ENCODE measurements at places on chromosomes 3 and 15.

DNA sequence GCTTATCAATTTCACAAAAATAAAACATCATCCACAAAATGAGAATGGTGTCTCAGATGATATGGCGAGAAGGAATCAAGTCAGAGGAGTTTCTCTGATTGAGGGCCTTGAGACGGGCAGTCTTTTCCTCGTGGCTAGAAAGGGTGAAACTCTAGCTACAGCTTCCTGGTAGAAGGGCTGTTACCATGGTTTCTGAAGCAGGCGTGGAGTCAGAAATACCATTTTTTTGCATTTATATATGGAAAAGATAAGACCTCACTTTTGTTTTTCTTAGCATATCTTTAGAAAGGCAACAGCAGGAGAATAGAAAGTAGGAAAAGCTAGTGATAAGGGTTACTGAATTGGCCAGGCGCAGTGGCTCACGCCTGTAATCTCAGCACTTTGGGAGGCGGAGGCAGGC, 17.3 kb upstream of the SAMD7 start:
- no peak for DNase-seq

GRCh38 chr3:173639098-173639497, 241.6 kb downstream of the NLGN1 start:
- no peak for DNase-seq

GRCh38 chr3:160725338-160725737, 30.7 kb upstream of the PPM1L start:
- DNase-seq: no peak

DNA sequence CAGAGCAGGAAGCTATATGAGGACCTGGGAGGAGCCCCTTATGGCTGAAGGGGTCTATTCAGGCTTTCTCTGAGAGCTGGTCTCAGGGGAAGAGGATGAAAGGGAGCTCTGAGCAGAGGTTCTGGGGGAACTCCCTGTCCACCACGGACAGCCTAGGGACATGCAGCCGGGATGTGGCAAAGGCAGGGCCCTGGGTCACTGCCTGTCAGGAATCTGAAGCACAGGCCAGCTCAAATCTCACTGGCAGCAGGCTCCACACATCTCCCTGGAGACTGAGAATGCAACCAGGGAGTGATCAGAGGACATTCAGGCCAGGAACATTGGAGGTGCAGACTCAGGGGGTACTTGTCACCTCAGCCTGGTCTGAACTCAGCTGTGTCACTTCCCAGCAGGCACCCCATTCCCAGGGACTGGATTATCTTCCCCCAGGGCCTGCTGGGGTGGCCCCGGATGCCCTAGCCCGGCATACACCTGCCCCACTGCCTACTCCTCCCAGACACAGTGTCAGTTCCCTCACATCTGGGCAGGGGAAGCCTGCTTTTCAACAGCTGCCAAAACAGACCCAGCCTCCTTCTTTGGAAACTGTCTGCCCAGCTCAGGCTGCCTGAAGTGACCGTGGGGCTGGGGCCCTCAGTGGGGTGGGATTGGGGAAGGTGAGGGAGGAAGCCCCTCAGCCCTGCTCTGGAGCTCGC, 18.3 kb upstream of the SEMA3F start:
- no peak for DNase-seq

DNA sequence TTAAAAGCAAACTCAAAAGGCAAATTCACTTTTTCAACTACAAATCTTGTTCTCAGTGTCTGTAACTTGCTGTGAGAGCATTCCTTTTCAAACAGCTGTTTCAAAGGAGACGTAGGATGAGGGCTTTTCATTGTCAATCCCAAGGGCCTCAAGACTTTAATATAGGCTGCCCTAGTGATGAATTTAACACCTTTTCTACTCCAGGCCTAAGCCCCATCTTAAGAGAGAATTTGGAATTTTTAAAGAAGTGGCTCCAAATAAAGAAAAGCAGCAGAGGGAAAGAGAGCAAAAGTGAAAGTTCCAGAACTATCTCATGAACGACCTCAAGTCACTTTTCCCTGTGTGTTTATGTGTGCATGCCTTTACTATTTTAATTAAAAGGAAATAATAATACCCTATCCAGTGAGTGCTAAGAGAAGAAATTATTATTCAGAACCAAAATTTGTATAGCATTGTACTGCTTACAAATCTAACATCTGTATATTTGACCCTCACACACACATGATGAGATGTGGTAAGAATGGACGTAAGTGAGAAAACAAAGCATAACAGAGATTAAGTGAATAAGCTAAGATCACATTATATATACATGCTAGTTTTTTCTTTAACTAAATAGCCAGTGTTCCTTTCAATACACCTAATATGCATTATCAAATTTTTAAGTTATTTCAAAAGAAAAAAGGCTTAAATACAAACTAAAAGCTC, 196.4 kb downstream of the VGLL3 start:
- peak; percentile 63 for DNase-seq

DNA sequence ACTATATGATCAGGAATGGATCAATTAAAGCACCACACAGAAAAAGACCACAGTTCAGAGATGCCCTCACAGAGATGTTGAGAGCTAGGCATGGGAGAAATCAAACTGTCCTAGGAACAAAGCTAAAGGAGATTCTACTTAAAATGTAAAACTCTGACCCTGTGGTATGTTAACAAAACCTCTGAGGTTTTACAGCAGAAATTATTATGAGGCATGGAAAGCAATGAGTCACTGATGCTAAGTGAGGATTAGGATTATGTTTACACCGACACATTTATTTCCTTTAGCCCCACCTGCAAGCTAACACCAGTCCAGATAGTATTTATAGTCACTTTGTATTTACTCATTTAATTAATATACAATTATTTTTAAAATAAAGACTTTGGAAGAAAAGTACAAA, 1242.2 kb downstream of the OTOL1 start:
- DNase-seq: no peak

- no peak for DNase-seq
Observed at GRCh38 chr15:92638291-92638708, 17.3 kb downstream of the FAM174B start.

GRCh38 chr3:126338790-126339288, 18.4 kb downstream of the KLF15 start:
- DNase-seq: no peak

DNA sequence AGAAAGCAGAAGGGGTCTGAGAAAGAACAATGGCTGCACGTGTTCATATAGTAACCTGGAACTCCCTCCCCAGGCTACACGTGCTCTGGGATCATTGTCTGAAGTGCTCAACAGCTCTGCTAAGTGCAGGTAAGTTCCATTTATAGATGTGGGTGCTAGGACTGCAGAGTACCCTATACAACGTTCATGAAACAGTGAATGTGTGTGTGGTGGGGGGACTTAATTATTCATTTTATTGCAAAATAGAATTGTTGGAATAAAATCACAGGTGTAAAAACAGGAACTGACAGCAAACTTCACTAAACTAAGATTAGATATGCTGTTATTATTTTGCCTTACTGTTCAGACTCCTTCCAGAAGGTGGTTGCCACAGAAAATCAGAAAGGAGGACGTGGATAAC, 68.5 kb downstream of the CCR4 start:
- DNase-seq: no peak

- DNase-seq: peak; percentile 94
Observed at GRCh38 chr3:23710555-23710954, 95.2 kb upstream of the UBE2E1 start.

DNA sequence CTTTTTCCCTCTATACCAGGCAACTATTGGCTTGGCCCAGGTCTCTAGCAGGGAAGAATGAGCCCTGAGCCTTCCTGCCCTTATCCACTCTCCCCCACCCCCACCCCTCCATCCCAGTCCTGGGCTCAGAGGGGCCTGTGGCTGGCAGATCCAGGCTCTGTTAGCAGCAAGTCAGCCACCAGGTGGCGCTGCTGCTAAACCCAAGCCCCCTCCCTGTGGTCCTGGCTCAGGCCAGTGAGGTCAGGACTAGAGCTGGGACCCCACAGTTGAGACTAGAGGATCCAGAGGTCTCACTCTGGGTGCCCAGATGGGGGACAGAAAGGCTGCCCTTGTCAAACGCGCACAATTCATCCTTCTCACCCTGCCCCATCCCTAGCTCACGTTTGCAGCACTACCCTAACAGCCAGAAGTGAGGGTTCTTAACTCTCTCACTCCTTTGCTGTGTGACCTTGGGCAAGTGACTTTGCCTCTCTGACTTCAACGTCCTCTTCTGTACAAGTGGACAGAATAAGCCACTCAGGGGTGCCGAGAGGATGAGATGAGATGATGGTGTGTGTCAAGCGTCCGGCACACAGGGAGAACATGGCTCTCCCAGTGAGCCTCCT, 46.8 kb upstream of the SLC6A1 start:
- DNase-seq: peak; percentile 55

GRCh38 chr3:181484026-181484425, 227.7 kb upstream of the SOX2 start:
- DNase-seq: no peak

- peak; percentile 19 for DNase-seq
Observed at GRCh38 chr3:141076797-141077571, 25.8 kb downstream of the SPSB4 start.

- peak; percentile 94 for DNase-seq
Observed at GRCh38 chr3:138389841-138390581, 41.6 kb downstream of the MRAS start.

- DNase-seq: peak; percentile 92
Observed at GRCh38 chr15:40340038-40340739, 550 bp downstream of the CCDC9B start.

GRCh38 chr3:146577662-146578061, 27.5 kb downstream of the PLSCR5 start:
- peak; percentile 83 for DNase-seq

- DNase-seq: peak; percentile 48
Observed at GRCh38 chr3:15820911-15821310, 23.1 kb upstream of the ANKRD28 start.

GRCh38 chr15:63971427-63971805, 74.9 kb downstream of the DAPK2 start:
- DNase-seq: no peak

DNA sequence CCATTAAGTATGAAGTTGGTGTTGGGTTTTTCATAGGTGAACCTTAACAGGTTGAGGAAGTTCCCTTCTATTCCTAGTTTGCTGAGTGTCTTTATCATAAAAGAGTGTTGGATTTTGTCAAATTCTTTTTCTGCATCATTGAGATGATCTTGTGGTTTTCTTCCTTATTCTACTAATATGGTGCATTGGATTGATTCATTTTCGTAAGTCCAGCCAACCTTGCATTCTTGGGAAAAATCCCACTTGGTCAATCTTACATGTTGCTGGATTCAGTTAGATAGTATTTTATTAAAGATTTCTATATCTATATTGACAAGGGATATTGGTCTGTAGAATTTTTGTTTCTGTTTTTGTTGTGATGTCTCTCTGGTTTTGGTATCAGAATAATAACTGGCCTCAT, 83.7 kb upstream of the C15orf39 start:
- no peak for DNase-seq

GRCh38 chr15:97959724-97960363, 659 bp upstream of the ARRDC4 start:
- no peak for DNase-seq

GRCh38 chr3:4416961-4417360, 50.1 kb downstream of the SUMF1 start:
- DNase-seq: peak; percentile 89

- no peak for DNase-seq
Observed at GRCh38 chr3:69354948-69355347, 30.9 kb downstream of the FRMD4B start.

DNA sequence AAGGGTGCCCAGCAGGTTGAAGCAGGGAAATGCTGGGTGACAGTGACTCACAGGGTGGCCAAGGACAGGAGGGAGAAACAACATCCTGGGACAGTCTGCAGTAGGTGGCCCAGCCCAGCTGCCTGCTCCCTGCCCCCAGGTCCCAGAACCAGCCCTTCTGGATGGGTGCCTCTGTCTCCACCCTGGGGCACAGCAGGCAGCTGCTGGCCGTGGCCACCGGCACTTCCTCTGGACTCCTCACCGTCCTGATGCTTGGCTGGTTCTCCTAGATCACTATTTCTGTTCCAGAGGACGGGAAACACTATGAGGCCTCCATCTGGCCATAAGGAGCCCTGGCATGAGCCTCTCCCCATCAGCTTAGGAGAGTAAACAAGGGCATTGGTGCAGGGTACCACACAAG, 258.9 kb downstream of the XXYLT1 start:
- no peak for DNase-seq

DNA sequence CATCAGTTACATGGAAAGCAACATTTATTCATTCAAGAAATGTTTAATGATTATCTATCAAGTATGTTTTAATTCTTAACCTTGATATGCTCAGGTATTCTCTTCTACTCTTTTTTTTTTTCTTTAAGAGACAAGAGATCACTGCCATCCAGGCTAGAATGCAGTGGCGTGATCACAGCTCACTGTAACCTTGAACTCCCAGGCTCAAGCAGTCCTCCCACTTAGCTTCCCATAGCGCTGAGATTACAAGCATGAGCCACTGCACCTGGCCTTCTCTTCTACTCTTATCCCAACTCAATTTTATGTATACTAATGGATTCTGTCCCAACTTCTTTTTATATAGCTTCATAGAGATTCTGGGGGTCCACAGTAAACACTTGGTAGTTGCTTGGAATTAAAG, 50.9 kb downstream of the SETD2 start:
- DNase-seq: no peak

- no peak for DNase-seq
Observed at GRCh38 chr15:31485431-31485830, 158.8 kb downstream of the KLF13 start.

DNA sequence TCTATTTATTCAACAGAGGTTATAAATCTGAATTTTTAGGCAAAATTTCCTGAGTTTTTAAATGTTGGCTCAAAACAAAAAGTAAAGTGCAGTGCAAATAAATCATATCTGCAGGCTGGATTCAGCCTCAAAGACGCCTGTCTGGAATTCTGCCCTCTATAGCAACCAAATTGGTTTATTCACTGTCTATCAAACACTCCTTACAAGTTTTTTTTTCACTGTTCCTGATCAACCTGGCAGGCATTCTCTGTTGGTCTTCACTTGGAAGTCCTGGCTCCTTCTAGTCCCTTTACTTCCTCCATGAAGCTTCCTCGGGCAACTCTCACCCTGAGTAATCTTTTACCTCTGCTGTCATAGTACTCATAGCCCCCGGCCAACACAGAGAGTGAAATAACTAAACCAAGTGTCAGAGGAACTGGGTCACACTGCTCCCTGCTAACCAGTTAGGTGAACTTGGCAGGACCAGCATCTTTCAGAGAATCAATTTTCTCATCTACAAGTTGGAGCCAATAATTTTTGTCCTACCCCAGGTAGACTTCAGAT, 36.8 kb upstream of the TIPARP start:
- no peak for DNase-seq

DNA sequence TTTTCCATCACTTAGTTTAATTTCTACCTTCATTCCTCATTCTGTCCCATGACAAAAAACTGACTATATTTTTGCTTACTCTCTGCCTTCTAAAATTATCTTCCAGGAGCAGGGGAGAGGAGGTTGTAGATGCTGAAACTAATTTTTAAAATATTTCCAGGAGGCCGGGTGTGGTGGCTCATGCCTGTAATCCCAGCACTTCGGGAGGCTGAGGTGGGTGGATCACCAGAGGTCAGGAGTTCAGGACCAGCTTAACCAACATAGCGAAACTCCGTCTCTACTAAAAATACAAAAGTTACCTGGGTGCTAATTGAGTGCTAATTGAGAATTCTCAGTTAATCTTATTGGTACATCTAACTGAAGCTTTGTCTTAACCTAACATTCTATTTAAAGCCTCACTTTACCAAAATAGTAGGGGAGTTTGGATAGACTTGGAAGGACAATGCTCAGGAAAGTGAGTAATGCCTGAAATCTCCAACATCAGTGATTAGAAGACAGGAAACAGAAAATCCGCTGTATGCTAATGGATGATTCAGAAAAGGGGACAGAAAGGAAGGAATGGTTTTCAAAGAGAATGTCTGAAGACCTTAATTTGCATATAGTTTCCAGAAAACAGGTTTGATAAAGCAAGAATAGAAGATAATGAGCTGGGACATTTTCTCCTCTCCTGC, 336.1 kb downstream of the GBE1 start:
- DNase-seq: peak; percentile 82

- no peak for DNase-seq
Observed at GRCh38 chr3:54358316-54358715, 236.0 kb downstream of the CACNA2D3 start.

Measured in cardiac fibroblast (primary cell).